Activated T-helper 17 cell treated with anti-CD3 and anti-CD28 coated beads, Interleukin-2, amount 50 U/mL, for 72 hours (primary cell): ENCODE measurements at places on chromosomes 7 and 10. TPM values are rescaled to one million over a fixed set of nuclear protein-coding genes. Genes with fewer than 3 reads are reported as not detected.

GRCh38 chr7:14747701-14748100 lies 154.8 kb downstream of the DGKB start:
- ATAC-seq = no peak

DNA sequence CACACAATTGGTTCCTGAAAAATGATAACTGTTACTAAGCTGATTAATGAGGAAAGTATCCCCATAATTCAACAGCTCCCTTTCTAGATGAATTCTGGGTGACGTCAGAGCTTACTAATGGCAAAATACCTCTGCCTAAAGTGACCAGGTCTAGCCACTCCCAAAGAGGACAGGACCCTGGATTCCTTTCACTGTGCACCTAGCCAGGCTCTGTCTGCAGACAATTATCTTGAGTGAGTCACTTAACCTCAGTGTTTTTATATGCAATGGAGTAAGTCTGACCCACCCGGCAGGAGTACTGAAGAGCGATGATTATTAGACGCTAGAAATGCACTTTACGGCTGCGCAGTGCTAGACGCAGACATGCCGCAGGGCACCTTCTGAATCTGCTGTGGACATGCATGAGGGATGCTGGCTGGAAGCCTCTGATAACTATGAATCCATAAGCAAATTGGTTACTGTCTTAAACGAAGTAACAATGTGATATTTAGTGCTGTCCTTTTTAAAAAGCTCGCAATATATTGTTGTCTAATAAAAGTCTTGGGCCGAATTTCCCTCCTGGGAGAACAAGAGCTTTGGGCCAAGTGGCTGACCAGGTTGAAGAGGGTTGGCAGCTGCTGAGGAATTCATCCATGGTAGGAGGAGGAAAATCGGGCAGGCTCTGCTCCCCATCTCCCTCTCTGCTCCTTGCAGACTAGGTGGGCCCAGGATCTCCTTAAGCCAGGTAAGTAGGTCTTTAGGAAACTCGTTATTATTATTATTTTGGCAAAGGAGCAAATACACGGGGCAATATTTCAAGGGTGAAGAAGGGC lies 4.6 kb upstream of the INPP5A start:
- ATAC-seq = no peak

DNA sequence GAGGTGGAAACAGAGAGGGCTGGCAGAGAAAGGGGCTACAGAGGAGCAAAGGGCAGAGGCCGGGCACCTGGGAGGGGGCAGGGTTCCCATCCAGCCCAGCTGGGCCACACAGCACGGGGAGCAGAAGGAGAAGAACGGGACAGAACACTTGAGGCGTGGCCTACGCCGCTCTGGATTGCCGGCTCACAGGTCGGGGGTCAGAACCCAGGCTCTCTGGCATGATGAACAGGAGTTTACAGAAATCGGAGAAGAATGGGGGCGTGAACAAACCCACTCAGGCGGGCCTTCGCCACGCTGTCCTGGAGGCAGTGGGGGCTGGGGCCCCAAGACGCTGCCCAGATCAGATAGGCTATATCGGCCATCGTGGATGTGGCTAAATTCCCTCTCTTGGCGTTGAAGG lies 362.2 kb upstream of the SHH start:
- ATAC-seq = no peak

- no peak for ATAC-seq
Measured at GRCh38 chr7:148999192-148999591, 29.1 kb downstream of the PDIA4 start.

DNA sequence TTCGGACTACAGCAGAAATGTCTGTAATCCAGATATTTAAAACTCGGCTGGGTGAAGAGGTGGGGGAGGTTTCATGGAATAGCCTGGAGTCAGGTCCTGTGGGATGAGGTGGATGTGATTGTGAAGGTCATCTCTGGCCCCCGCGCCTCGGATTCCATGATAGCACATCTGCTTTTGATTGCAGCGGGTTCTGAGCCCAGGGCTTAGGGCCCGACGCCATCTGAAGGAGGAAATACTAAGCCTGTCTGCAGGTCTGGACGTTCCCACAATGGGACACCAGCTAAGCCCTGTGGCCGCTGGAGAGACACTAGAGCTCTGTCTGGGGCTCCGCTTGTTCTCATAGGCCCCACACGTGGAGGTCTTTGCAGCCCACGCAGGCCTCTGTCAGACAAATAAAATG lies 328.7 kb downstream of the CXCL12 start:
- no peak for ATAC-seq

DNA sequence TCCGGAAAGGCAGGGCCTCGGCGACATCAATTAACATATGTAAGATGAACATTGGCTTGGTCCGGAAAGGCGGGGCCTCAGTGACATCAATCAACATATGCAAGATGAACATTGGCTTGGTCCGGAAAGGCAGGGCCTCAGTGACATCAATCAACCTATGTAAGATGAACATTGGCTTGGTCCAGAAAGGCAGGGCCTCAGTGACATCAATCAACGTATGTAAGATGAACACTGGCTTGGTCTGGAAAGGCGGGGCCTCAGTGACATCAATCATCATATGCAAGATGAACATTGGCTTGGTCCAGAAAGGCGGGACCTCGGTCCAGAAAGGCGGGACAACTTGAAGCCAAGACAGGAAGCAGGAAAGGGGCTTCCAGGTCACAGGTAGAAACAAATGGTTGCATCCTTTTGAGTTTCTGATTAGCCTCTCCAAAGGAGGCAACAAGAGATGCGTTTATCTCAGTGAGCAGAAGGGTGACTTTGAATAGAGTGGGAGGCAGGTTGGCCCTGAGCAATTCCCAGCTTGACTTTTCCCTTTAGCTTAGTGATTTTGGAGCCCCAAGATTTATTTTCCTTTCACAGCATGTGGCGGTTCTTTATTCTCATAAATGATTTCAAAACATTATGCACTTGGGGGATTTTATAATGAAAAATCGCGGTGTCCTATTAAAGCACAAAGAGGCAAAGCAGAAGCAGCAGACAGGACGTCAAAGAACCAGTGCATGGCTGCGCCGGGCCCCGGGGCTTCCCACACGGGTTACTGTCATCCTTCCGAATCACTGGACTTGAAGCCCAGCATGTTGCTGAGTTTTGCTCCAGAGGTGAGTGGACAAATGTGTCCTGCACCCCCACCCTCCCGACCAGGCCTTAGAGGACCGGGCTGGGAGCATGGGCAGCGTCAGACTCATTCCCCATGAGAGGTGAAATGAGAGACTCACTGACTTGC lies 43.1 kb upstream of the EN2 start:
- ATAC-seq = no peak

DNA sequence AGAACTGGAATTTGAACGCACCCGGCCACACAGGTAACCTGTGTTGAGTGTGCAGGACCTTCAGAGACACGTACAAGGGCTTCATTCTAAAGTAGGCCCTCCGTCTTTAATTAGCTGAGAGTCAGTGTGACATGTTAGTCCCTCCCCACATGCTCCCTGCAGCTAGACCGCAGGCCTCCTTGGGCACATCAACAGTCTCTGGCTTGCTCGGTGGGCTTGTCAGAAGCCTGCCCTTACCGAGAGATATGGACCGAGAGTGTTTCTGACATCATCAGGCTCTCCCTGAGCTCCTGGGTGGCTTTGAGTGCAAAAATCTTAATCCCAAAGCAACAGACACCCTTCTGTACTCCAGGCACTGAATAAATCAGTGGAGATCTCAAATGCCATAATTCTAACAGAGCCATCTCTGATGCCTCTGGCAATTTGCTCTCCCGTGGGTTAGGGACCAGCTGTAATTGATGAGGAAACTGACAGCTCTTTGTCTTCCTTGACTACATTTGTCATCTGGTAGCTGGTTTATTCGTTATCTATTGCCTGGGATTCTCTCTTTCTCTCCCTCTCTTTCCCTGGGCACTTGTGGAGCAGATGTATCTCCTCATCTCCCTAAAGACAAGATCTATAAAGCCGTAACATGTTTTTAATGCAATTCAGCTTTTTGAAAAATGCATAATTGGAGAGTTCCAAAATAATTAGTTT lies 850.6 kb downstream of the TYW1 start:
- no peak for ATAC-seq

DNA sequence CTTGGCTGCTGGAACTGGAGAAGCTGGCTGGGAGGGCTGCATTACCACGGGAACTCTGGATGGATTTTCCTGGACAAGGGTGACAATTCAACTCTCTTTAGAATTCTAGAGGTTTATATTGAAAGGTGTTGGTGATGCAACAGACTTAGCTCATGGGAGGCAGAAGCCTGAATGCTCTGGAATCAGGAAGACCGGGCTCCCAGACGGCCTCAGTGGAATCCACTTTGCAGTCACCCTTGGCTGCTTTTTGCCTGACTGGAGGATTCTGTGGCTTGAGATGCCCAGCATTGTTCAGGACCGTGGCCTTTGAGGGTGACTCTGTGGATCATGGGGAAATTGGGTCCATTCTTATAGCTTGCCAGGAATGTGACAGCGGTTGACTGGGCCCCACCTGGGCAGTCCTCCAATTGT lies 32.3 kb downstream of the PYROXD2 start:
- ATAC-seq = no peak

DNA sequence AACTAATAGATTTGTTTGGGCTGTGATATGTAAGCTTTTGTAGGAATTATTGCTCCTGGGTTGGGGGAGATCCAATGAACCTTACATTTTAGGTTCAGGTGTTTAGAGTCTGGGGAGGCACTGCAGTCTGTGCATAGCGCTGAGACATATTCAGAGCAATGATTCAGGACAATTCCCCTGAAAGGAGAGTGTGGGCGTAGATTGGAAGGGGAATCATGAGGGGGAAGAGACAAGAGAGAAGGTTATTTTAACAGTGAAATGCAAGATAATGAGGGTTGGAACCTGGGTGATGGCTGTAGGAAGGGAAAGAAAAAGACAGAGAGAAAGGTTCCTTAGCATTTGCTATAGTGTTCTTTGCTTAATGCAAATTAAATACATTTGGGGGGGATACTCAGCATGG lies 1013.4 kb downstream of the REEP3 start:
- no peak for ATAC-seq

DNA sequence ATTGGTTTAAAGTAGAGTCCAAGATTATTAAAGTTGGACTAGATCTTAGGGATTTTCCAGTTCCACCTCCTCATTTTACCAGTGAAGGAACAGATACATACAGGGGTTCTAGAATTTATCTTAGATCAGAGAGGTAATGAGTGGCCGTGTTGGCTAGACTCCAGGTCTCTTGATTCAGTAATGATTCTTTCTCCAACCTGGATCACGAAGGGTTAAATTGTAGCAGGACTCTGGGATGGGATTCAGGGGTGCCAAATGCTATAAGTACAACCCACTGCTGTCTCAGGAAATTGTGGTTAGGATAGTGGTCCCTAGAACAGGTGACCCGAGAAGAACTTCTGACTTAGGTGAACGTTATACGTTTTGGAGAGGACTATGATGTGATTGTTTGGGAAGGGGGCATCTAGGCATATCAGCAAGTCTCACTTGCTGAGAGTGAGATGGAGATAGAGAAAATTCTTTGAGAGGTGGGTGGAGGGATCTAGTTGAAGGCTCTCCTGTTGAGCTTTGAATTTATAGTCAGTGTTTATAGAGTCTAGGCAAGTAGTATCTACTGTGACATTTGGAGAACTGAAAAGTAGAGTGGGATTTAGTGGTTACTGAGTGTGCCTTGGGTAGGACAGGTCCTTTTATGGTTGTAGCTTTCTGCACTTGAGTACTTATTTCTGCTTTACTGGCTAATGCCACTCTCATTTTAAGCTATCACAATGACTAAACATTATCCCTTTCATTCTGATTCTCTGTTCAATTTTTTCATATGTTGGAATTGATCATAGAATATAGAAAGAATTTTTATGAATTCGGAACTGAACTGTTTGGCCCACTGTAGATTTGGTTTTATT lies 58.3 kb downstream of the ST7 start:
- ATAC-seq = peak; percentile 72

- no peak for ATAC-seq
Measured at GRCh38 chr10:59771162-59771807, 18.0 kb upstream of the MRLN start.

- ATAC-seq = no peak
Measured at GRCh38 chr7:128665057-128665456, 7.0 kb upstream of the GARIN1A start.

- ATAC-seq = peak; percentile 72
Measured at GRCh38 chr7:32915041-32915536, 23.5 kb upstream of the KBTBD2 start.

- peak; percentile 12 for ATAC-seq
Measured at GRCh38 chr7:43872406-43873110, 3.2 kb upstream of the MRPS24 start.

DNA sequence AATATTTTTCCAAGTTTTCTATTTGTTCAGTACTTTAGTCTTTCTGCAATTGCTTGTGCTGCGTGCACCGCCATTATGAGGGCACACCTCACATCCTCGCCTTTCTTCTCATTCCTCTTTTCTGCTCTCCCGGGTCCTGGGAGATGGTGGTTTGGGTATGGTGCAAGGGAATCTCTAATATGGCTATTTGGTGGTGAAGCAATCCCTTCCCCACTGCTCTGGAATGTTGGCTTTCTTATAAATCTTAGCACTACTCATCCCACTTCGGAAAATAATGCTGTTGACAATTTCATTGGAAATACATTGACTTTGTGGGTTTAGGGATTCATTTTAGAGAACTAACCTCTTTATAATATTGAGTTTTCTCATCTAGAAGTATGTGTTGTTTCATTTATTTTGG lies 1.9 kb upstream of the GCK start:
- ATAC-seq = no peak

GRCh38 chr10:124898471-124898870 lies 43.5 kb upstream of the ZRANB1 start:
- ATAC-seq = no peak

- ATAC-seq = no peak
Measured at GRCh38 chr10:52135101-52135500, 179.0 kb upstream of the DKK1 start.

GRCh38 chr10:59838085-59838789 lies 68.1 kb downstream of the CCDC6 start:
- no peak for ATAC-seq

DNA sequence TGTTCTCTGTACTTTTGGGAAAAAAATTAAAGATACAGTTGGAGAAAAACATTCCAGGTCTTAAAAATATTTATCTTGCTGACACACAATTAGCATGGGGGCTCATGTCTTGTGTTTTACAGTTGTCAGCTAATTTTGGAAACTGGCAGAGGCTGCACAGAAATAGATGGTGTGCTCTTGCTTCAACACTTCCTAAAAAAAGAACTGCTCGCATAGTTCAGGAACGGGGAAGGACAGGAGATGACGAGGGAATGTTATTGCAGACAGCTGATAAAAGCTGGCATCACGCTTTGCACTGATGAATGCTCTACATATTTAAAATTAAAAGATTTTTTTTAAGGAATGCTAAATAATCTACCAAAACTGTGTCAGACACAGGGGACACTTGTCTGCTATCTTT lies 103.5 kb upstream of the CELF2 start:
- no peak for ATAC-seq

GRCh38 chr10:31372439-31372838 lies 53.4 kb downstream of the ZEB1 start:
- no peak for ATAC-seq

SLC18A3 gene
- not detected for total RNA-seq

CC2D2B gene
- total RNA-seq = 0.24 TPM

TAF6 gene
- 29.6 TPM for total RNA-seq

EN2 gene
- not detected for total RNA-seq

FZD1 gene
- 0.08 TPM for total RNA-seq

SEMA3A gene
- 0.13 TPM for total RNA-seq

FBXL15 gene
- 15.4 TPM for total RNA-seq

PIK3AP1 gene
- 4.3 TPM for total RNA-seq

PNLIP gene
- total RNA-seq = not detected
